ENCODE measurements at places on chromosomes 6 and 20.

DNA sequence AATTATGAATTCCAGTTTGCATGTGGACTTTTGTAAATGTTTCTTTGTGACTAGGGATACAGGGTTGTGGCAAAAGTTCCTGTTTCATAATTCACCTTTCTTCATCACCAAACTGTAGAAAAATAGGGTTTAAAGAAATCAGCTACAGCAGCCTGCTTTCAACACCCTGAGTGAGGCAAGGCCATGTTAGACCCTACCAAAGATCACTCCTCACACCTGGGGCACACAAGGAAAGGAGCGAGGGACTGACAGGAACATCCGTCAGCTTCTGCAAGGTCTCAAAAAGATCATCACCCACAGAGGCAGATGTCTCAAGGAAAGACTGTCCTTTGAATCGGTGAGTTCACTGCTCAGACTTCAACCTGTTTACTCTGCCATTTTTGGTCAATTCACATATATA is 10.5 kb upstream of the STX11 start:
- no peak for DNase-seq

DNA sequence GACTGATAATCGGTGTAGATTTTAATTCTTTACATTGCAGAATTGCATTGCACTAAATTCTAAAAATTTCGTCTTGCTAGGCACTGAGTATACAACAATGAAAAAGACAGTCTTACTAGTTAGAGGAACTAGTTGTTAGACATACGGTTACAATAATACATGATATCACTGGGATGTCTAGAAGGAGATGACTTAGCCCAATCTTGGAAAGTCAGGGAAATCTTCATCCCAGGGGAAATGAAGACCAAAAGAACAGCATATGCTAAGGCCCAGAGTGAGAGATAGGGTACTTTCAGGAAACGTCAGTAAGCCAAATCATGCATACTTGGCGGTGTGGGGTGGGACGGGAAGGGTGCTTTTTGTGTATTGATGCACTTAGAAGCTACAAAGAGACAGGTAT is 901 bp downstream of the CEP57L1 start:
- DNase-seq: no peak

DNA sequence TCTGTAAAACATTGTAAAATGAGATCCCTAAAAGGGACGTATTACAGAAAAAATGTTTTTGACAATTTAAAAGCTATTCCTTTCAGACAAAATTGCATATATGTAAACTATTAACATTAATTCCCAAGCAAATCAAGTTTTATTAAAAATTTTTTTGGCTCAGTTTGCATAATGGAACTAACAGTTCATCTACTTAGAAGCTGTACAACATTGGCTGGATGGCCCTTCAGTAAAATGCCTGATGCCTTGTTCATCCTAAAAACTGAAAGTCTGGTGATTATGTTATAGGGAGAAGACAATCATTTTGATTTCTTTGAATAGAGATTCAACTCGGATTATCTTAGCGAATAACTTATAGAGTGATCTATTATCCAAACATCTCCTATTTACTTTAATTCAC is 52.8 kb downstream of the ADGRG6 start:
- no peak for DNase-seq

- no peak for DNase-seq
These were observed 8.4 kb downstream of the TIAM2 start for GRCh38 chr6:155003476-155003875.
